Activated T-cell treated with anti-CD3 and anti-CD28 coated beads, Interleukin-2, amount 50 U/mL, for 48 hours (primary cell): ENCODE measurements at places on chromosomes 3 and 15.

- DNase-seq, result no peak
Observed at GRCh38 chr3:42752441-42752840, 20.6 kb downstream of the CCDC13 start.

GRCh38 chr15:56950979-56951378 is 32.5 kb downstream of the TCF12 start:
- DNase-seq, result no peak

GRCh38 chr3:70550723-70551319 is 238.4 kb upstream of the MDFIC2 start:
- DNase-seq, result peak; percentile 79

DNA sequence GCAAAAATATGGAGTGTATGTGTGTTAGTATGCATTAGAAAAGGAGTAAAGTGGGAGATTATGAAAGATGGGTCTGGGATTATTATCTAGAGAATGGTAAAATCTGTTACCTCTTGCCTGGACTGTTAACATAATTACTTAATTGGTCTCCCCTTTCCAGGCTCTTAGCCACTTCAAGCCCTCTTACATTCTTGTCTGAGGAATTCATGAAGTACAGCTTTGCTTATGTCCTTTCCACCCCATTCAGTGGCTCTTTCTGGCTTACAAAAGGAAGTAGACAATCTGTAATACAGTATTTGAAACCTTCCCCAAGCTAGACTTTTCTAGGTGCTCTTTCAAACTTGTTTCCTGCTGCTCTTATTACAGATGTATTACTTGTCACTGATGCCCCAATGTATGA is 129.8 kb downstream of the MBNL1 start:
- DNase-seq, result no peak

DNA sequence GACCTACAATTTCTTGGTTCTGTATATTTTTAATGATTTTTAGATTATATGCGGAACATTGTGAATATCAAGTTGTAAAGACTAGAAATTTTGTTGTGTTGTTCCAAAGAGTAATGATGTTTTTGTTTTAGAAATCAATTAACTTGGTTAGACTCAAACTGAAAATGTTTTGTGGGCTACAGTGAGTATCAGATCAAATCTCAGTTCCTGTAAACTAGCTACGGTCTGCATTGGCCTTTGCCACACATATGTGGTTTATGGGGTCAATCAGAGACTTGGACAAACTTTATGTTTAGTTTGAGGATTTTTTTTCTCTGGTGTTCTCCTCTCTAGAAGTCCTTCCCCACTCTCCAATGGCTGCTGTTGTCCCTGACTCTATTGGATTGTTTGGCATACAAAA is 308.0 kb upstream of the THRB start:
- no peak for DNase-seq

- peak; percentile 70 for DNase-seq
Observed at GRCh38 chr3:40309925-40310695, 603 bp downstream of the EIF1B start.

DNA sequence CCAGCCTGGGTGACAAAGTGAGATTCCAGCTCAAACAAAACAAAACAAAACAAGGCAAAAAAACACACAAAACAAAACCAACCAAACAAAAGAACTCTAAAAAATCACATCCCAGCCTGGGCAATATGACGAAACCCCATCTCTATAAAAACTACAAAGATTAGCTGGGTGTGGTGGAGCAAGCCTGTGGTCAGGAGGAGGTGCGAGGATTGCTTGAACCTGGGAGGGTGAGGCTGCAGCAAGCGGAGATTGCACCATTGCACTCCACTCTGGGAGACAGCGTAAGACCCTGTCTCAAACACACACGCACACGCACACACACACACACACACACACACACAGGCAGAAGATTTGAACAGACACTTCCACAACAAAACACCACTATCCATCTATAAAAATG is 99.6 kb downstream of the SHQ1 start:
- no peak for DNase-seq

DNA sequence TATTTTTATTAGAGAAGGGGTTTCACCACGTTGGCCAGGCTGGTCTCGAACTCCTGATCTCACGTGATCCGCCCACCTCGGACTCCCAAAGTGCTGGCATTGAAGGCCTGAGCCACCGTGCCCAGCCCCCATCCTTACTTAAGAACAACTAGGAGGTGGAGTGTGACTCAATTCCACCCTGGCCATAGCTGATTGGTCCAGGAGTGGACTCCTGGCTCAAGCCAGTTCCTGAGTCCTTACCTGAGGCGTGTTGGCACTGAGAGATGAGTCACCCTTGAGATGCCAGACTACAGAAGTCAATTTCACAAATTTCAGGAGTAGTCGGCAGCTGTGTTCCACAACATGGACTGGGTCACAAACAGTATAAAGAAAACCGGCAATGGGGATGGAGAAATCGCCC is 124.2 kb downstream of the SHQ1 start:
- no peak for DNase-seq

DNA sequence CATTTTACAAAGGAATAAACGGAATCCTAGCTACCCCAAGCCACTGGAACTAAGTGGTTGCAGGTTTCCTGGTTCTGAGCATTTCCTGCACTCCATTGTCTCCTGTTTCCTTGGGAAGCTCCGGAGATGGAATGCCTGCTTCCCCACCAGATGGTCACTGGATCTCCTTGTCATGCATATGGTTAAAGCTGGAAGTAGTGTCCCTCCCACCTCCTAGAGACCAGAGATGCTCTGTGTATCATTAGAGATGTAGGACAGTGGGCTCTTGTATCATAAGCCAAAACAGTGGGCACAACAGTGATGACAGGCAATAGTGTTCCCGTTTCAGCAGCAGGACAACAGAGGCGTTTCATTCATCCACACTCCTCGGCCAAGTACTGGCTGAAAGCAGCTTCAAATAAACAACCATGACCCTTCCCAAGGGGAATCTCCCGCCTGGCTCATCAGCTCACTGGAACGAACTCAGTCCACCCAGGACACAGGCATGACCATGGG is 136.2 kb upstream of the EIF1B start:
- DNase-seq, result no peak

DNA sequence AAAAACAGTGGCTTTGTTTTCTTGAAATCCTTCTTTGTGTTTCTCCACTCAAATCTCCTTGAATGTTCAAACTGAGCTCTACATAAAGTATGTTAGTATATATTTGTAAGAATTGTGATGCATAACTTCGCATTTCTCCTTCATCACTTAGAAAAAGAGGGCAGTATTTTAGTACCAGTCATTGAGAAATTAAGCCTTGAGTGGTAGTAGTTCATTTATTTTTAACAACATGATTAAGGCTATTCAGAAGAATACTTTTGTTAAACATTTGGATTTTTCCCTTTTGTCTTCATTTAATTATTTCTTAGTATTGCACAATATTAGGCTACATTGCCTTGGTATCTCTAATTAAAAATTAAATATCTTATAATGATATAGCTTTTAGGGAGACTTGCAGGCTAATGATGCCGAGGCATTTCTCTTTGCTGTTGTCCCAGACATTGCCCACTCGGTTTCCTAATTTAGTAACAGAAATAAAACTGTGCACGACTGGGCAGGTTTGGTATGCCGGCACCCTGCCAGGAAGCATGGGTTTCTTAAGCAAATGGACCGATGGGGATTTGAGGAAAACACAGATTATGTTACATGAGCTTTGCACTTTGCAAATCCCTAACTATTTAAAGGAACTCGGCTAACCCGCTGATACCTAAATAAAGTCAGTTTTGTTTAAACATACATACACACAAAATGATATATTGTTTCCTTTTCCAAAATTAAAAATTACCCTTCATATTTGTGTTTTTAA is 54.7 kb downstream of the LRRC28 start:
- no peak for DNase-seq

- DNase-seq, result no peak
Observed at GRCh38 chr3:159867372-159867771, 121.3 kb upstream of the IL12A start.

DNA sequence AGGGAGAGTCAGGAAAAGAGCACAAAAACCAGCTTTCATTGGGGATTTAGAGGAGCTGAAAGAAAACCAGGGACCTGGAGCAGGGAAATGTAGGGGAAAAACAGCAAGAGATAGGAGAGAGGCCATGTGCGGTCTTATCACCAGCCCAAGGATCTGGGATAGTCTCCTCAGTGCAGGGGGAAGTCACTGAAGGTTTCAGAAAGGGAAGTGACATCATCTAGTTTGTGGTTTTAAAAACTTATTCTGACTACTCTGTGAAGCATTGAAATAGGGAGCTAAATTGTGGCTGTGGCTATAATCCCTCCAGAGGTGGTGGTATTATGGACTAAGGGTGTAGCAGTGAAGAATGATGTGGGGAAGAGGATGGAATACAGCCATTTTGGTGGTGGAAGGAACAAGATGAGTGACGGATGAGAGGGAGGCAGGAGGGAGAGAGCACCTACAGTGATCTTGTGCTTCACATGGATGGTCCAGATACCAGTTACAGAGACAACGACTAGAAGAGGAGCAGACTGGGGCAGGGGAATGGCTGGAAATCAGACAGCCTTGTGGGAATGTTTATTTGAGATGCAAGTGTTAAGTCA is 72.7 kb downstream of the HMG20A start:
- DNase-seq, result peak; percentile 26

DNA sequence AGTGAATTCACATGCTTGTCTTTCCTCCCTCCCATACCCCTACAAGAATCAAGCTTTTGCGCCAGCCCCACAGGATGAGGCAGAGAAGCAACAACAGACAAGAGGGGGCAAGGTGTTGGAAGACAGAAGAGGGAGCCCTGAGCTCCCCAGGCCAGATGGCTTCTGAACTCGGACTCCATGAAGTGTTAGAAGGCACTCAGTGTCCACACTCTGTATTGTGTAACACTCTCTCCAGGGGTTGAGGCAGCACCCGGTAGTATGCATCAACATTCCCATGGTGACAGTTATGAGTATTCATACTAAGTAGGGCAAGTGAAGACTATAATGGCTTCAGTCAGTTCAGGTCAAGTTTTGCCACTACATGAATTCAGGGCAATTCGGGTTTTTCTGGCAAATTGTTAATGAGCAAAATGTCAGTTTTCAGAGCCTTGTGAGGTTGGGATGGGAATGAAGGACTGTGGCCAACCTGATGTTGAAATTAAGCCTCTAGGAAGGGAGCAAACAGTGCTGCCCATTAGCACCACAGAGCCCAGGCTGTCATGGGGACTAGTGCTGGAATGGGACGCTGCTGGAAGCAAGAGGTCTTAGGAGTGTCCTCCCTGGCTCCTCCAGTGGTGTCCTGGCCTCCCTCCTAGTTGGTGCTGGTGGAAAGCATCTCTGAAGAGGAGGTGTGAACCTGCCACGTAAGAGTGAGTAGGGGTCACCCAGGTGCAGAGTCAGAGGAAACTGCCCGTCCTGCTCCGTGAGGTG is 79.4 kb downstream of the KLF15 start:
- DNase-seq, result no peak

DNA sequence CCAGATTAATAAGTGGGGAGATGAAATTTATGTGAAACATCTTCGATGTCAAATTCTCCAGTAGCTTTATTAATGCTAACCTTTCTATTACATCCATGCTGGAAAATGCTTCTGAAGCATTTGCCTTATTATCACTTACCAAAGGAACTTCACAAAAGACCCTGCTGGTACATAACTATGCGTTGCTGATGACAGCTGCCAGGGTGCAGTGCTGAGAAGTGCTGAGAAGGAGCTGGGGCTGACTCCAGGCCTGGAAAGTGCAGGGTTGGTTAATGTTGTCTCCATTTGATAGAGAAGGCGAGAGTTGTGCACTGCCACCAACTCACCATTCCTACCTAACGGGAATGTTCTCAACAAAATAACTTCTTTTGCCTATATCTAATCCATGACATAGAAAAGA is 736.0 kb upstream of the NR2F2 start:
- DNase-seq, result no peak

GRCh38 chr15:31332681-31333071 is 6.0 kb downstream of the KLF13 start:
- DNase-seq, result no peak

DNA sequence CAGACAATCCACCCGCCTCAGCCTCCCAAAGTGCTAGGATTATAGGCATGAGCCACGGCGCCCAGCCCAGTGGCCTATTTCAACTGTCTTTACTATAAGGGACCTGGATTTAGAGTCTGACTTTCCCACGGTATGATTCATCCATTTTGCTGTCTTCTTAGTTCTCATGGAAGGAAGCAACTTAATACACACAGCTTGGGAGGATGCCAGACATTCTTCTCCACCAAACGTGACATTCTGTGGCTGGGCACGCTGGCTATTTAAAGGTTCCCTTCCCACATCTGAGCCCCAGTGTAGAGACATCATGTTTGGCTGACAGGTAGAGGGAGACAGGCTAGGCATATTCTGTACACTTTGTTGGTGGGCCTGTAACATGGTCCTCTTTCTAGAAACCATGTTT is 26.2 kb downstream of the FAM43A start:
- DNase-seq, result no peak

GRCh38 chr3:57009802-57010201 is 50.7 kb upstream of the SPATA12 start:
- DNase-seq, result no peak

DNA sequence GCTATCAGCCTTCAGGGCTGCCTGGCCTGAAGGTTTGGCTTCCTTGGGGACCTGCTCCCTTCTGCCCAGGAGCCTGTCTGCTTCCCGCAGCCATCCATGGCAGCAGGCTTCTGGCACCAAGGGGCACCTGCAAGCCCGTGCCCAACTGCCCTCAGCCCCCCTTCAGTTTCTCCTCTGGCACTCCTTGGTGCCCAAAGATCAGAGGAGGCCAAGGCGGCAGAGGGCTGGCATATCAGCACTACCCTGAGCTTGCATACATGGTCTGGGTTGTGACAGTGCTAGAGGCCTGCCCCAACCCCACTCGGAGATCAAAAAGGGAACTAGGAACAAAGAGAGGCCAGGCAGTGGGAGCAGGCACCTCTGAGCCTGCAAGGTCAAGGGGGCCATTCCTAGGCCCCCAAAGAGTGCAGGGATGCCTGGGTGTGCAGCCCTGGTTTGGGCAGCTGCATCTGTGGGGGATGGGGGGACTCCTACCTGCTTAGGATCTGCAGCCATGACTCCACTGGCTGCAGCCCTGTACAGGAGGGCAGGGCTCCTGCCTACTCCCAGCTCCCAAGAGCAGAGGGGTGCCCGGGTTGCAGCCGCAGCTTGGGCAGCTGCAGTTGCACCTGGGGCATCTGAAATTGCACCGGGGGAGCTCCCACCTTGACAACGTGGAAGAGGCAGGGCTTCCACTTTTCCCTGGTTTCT is 76.2 kb upstream of the TP63 start:
- no peak for DNase-seq

GRCh38 chr15:68426116-68426515 is 5.8 kb downstream of the ITGA11 start:
- no peak for DNase-seq

- no peak for DNase-seq
Observed at GRCh38 chr15:47887241-47887800, 170.0 kb downstream of the SEMA6D start.

GRCh38 chr3:188343894-188344293 is 189.9 kb downstream of the LPP start:
- no peak for DNase-seq

DNA sequence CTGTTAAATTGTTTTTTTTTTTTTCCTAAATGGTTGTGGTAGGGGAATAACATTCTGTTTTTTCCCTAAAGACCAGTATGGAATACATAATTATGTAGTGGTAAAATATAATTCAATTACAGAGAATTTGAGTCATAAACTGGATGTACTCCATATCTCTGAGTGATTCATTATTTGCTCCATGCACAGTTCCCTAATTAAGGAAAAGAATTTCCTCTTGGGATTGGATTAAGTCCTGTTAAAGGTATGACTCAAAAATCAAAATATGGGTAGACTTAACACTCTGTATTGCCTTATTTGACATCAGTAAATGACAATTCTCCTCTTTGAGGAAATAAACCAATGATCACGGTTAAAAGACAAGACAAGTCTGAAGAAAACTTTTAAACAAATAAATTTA is 78.0 kb upstream of the KCNH8 start:
- DNase-seq, result no peak

- DNase-seq, result no peak
Observed at GRCh38 chr3:83454353-83454752, 1504.4 kb upstream of the CADM2 start.
